NCI-H524 (cell line): ENCODE measurements at places on chromosomes 6 and 20.

DNA sequence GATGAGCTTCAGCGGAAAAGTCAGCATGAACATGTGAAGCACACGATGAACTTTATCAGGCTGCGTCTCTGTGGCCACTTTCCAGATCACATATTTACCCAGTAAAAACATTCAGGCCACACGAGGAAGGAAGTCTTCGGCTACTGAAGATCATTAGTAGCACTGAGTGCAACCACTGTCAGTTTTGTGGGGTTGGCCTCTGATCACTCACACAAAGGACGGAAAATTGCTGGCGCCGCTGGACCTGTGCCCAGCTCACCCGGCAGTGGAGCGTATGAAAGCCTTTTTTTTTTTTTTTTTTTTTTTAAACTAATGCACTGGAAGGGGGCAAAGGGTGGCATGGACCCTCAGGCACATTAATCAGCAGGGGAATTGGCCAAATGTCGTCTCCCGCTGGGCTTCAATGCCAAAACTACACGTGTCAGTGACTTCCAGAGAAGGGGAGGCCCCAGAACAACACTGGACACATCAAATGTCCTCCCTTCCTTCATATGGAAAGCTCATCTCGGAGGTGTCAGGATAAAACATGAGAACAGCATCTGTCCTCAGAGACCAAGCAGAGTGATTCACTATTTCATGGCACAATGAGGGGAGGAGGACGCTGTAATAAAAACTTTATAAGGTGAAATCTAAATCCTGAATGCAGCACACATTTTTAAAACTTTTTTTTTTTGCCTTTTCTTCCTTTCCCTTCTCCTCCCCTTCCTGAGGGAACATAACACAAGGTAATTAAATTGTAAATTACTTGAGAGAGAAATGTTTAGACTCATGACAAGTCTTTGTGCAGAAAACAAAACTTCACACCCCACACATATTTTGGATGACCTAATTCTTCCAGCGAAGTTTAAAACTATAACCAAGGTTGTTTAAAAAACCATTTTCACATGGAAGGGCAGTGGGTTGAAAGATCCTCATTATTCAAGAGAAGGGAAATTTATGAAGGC lies 223.4 kb downstream of the FOXC1 start:
- no peak for DNase-seq

DNA sequence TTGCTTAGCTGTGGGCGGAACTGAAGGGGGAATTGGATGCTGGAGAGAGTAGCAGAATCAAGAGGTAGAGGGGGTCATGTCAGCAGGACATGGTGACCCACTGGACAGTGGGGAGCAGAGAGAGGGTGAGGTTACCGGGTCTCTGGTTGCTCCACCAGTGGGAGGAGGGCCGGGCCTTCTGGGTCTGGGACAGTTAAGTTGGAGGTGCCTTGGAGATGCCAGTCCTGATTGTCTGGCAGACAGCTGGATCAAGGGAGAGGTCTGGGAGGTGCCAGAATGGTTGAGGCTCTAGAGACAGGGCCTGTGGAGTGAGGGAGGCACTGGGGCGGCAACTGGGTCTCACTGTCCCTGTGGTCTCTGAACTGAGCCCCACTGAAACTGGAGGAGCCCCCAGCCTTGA lies 24.6 kb downstream of the MANBAL start:
- DNase-seq = no peak

GRCh38 chr6:6734479-6735465 lies 146.3 kb downstream of the LY86 start:
- DNase-seq = peak; percentile 67

- no peak for DNase-seq
Measured at GRCh38 chr20:3694864-3695263, 13.1 kb upstream of the ADAM33 start.

DNA sequence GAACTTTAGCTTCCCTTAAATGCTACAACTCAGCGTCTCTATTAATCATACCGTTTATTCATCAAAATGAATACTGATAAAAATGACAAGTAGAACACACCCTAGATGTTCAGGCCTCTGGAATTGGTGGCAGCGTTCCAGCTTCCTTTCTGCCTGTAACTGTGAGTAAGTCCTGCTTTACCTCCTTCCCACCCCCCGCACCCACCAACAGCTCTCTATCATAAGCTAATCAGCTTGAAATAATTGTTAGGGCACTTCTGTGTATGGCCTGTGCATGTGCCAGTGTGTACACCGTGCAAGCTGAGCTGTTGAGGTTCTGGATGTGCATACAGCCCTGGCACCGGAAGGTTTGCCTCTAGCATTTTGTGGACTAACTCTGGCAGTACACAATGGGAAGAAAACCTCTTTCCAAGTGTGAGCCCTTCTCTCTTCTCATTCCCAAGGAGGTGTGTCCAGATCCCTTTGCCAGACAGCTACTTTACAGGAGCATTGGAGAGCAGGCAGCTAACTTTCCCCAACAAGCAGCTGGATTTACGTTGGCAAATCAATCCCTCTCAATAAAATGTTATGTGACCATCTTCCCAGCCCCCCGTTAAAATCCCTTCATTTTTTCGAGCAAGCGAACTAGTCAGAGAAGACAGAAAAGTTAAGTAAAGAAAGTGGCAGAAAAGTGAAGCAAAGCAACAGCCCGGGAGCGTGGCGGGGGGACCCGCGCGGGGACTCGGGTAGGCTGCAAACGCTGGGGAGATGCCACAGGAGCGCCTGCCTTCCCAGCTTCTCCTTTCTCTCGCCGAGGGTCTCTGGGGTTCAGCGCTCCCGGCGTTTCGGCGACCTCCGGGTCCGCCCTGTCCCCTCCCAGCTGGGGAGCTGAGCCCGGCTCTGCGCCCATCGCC lies 803 bp upstream of the ADGRG6 start:
- DNase-seq = peak; percentile 13

DNA sequence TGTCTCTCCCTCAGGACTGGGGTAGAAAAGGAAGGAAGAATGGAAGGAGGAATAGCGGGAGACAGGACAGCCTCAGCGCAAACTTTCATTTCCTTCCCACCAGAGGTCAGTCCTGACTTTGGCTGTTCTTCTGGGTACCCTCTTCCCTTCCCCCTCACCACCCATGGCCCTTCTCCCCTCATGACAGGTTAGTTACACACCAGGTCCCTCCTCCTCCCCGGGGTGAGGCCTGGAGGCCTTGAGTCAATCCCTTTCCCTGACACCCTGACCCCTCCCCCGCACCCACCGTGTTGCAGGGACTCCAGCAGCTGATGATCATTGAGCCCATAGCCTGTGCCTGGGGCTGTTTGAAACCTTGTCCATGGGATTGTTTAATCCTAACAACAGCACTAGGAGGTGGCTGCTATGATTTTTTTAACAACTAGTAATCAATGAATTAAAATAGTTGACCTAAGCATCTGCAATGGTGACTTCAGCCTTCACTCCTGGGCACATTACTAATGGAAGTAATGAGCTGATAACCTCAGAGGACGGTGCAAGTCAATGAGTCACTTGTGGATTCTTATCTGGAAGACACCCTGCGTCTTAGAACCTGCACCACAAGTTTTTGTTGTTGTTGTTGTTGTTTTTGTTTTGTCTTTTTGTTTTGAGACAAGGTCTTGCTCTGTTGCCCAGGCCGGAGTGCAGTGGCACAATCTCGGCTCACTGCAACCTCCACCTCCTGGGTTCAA lies 46.6 kb upstream of the CCDC167 start:
- no peak for DNase-seq

- DNase-seq = no peak
Measured at GRCh38 chr6:131295081-131295480, 159.8 kb downstream of the AKAP7 start.

GRCh38 chr6:77487808-77488425 lies 24.6 kb upstream of the HTR1B start:
- no peak for DNase-seq

- peak; percentile 51 for DNase-seq
Measured at GRCh38 chr6:13412639-13413465, 74.5 kb downstream of the GFOD1 start.

DNA sequence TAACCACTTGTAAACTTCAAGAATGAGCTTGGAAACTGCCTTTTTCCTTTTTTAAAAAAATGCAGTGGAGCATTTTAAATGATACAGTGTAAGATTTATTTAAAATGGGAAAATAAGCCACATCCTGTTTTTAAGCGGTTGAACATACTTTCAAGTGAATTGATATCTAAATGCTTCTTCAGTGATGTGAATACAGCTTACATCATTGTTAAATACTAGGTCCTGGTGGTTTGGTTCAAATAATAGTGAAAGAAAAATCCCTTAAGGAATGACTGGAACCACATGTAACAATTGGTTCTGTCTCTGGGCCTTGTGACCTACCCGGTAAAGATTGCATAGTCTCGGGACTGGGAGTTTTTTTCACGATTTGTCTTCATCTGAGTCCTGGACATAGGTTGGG lies 44.2 kb downstream of the BMP6 start:
- DNase-seq = no peak

GRCh38 chr20:39717936-39718335 lies 755.8 kb downstream of the DHX35 start:
- no peak for DNase-seq

GRCh38 chr6:114119056-114119455 lies 148.1 kb upstream of the HDAC2 start:
- DNase-seq = no peak

DNA sequence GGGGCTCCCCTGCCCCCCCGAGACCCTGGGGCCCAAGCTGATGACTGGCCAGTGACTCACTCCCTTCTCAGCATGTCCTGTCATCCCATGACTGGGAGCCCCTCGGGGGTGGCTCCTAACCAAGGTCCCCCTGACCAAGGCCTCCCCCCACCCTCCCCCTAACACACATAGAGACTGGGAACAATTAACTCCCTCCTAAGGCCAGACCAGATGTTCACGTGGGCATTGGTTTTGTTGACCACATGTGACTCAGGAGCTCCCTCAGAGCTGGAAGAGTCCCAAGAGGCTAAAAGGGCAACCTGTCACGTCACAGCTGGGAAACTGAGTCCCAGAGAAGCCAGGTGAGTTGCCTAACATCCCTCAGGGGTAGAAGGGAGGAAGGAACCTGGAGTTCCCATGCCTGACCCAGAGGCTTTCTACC lies 10.6 kb upstream of the CCN5 start:
- no peak for DNase-seq

DNA sequence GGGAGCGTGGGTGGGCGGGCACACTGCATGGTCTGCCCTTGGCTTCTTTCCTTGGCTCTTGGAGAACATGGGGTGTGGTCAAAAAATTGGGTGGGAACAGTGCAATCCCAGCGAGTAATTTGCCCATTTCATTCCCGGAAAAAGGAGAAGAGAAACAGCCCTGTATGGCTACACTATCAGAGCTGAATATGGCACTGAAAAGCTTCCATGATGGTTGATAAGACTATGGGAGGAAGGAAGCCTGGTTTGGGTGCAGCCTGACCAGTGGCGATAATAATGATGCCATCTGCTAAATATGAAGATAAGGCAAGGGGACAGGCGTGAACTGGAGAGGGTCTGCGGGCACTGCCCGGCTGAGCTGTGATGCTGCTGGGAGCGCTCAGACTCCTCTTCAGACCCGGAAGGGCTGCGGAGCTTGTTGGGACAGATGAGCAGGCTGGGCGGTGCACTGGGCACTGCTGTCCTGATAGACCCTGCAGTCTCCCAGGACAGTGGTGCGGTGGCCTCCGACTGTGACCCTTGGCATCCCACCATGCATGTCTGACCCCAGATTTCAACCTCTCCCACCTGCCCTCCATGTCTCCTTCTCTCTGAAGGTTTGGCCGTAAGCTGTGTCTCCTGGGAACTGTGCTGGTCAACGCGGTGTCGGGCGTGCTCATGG lies 10.2 kb downstream of the SLC22A1 start:
- DNase-seq = no peak

- no peak for DNase-seq
Measured at GRCh38 chr6:149080511-149080910, 237.0 kb upstream of the TAB2 start.

DNA sequence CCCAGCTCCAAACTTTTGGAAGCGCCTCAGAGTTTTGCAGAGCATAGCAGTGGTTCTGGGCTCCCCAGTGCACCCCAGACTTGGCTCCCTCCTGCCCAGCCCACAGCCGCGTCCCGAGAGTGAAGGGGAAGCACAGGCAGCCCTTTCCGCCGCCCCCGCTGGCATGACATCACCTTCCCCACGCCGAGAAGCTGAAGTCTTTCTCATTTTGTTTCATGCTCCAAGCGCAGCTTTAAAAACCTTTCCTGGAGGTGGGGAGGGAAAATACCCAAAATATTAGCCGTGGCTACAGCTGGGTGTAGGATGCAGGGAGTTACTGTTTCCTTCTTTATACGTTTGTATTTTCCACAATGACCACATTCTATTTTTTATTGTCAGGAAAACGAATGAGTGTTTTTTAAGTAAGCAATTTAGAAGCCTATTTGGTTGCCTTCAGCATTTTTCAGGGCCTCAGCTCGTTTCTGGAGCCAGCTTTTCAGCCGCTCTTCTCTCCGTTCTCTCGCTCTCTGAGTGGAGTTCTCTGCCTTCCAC lies 72.9 kb downstream of the SNX5 start:
- no peak for DNase-seq

GRCh38 chr20:38152621-38153221 lies 12.3 kb downstream of the TGM2 start:
- no peak for DNase-seq

DNA sequence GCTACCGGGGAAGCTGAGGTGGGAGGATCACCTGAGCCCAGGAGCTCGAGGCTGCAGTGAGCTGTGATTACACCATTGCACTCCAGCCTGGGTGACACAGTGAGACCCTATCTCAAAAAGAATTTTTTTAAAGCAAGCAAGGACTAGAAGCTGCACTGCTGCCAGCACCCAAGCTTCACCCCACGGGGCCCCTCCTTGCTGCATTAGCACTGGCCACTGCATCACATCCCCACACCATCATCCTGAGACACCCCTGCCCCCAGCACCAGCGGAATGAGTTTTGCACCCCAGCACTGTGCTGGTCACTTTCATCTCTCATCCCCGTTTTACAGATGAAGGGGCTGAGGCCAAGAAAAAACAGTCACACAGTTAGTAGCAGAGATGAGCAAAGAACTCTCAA lies 30.9 kb downstream of the TBC1D7 start:
- no peak for DNase-seq

DNA sequence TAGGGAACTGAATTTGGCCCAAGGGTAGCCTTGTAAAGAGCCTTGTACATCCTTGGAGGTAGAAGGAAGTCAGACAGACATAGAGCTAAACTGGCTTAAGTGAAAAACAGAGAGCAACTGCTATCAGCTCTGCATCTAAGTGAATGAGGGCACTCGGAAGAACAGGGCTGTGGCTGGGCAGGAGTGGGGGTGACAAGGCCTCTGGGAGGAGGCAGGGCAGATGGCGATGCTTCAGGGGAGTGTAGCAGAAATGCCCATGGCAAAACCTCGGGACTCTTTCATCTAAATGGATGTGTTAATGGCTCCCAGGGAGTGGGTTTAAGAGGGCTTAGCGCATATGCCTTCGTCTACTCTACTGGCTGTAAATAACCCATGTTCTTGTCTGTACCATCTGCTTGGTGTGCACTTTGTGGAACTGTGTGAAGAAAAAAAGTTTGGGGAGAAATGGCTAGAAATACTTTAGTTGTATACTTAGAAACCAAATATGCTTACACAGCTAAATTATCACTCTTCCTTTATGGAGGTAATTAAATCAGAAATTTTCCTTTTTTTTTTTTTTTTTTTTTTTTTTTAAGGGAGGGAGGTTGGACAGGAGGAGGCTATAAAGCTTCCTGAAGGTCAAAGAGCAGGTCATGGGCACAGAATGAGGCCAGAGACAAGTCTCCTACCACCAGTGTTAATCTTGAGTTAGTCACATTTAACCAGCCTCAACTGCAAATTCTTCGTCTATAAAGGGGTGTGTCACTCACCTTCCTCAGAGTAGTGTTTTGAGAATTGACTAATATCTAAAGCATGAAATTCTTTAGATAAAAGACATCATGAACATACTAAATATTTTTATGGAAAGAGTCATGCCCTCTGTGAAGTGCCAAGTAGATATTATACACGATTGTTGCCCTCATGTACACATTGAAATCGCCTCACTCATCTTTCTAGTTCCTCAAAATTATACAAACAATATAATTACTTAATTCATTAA lies 60.9 kb downstream of the FYN start:
- peak; percentile 99 for DNase-seq

GRCh38 chr6:73774311-73774774 lies 78.3 kb downstream of the CD109 start:
- DNase-seq = no peak
